ENCODE measurements at places on chromosomes 6 and 20.
A peak's percentile ranks its signal among the peaks of the same experiment; 100 is the strongest.

- DNase-seq = no peak
Measured at GRCh38 chr6:169081248-169081647, 172.4 kb downstream of the THBS2 start.

DNA sequence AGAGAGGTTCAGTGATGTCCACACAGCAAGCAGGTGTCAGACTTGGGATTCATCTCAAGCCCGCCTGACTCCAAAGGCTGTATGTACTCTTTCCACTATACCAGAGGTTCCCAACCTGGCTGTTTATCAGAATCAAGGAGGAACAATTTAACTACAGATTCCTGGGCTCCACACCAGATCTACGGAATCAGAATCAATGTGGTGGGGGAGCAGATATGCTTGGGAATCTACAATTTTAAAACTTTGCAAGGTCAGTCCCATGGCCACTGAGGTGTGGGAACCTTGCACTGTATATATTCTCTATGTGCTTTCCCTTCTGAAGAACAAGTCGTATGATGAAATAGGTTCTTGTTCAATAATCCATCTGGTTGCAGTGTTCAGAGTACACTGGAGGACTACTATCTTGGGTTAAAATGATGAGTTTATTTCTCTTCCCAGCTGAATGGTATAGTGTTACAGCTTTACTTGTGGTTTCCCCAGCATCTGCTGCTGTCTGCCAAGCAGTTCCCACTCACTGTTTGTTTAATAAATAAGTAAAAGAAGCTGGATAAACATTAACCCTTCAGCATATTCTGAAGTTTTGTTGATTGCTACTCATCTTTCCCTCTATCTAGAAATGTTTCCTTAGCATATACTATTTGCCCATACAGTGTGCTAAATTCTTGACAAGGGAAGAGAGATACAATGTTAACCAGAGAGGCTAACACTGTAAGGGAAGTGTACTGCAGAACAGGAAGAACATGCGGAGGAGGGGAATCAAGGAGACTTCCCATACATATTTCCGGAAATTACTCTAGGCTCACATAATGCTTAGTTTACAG, 9.9 kb downstream of the TTI1 start:
- no peak for DNase-seq

DNA sequence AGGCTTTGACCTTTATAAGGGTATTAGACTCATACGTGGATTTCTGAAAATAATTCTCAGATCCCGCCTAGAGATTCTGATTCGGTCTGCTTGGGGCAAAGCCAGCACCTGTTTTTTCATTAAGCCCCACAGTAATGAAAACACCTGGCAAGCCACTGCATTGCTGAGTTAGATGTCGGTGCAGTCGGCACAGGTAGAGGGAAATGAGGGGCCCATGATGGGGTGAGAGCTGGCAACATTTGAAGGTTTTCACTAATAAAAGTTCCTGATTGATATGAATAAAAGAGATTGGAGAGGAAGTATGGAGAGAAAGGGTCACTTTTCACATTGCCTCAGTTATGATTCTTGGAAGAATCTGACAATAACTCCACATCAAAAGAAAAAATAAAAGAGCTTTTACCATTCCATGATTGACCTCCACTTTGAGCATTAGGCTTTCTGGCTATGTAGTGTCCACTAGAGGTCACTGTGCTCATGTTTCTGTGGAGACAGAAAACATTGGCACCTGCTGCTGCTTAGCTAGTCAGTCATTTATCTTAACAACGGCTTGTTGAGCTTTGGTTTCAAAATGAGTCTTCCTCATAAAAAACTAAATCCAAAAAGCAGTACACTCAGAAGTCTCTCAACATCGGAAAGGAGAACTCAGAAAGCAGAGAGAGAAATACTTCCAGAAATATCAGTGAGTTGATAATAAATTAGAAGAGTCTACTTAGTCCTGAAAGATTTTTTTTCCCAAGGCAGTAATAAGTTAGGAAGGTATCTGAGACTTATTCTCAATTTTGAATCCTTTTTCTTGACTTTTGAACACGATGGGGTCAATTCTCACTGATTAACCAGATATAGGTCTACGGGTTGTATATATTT, 53.3 kb upstream of the KLHL31 start:
- DNase-seq = peak; percentile 56

DNA sequence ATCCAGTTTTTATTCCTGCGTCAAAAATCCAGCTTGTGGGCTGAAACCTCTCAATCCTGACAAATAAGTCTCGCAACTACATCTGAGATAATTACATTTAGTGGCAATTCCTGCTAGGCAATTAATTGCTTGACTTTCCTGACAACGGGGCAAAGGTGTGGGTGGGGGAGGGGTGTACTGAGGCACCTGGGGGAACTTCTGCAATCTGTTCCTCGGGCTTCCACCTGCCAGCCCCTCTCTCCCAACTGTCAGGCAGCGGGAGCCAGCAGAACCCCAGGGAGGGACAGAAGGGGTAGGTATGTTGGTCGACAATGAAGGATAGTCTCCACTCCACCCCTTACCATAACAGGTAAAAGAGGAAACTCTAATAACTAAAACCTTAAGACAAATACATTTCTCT, 6.8 kb downstream of the C6orf52 start:
- DNase-seq = no peak

- DNase-seq = no peak
Measured at GRCh38 chr6:81906709-81907204, 154.3 kb upstream of the TENT5A start.

- DNase-seq = no peak
Measured at GRCh38 chr20:57689745-57690481, 19.9 kb downstream of the PMEPA1 start.

GRCh38 chr6:33455051-33455450, 675 bp downstream of the ZBTB9 start:
- no peak for DNase-seq

GRCh38 chr6:108526739-108527174, 34.0 kb upstream of the FOXO3 start:
- no peak for DNase-seq

- DNase-seq = peak; percentile 72
Measured at GRCh38 chr6:75993236-75994162, 79.0 kb downstream of the IMPG1 start.

- no peak for DNase-seq
Measured at GRCh38 chr20:3121955-3122610, 37.6 kb upstream of the AVP start.

- no peak for DNase-seq
Measured at GRCh38 chr20:44032583-44033331, 118.1 kb downstream of the TOX2 start.

- no peak for DNase-seq
Measured at GRCh38 chr20:4065391-4065844, 50.1 kb upstream of the RNF24 start.

DNA sequence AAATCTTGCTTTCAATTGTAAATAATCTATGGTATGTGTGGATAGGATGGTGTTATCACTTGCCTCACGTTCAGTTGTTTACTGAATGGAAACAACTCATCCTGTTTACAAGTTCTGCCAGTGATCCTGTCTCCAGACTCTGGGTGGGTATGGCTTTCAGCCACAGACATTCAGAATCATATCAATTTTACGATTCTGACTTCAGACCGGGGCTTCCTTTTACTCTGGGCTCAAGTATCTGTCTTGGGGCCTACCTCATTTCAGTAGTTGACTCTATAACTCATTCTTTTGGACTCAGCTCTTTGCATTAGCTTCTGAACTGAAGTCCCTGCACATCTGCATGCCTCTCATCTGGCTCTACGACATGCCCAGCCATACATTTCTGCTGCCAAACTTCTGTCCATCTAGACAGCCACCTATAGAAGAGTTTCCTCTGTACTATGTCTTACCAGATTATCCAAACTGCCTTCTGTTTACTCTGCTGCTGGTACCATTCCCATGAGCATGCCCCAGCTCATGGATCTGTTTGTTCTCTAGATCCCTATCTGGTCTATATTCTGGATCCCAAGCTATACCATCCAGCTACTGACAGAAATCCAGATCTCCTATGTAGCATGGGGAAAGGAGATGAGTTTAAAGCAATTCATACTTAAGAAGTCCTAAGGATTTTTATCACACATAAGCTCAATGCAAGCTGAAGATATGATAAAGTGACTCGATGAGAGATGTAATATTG, 34.3 kb downstream of the FYN start:
- DNase-seq = no peak

DNA sequence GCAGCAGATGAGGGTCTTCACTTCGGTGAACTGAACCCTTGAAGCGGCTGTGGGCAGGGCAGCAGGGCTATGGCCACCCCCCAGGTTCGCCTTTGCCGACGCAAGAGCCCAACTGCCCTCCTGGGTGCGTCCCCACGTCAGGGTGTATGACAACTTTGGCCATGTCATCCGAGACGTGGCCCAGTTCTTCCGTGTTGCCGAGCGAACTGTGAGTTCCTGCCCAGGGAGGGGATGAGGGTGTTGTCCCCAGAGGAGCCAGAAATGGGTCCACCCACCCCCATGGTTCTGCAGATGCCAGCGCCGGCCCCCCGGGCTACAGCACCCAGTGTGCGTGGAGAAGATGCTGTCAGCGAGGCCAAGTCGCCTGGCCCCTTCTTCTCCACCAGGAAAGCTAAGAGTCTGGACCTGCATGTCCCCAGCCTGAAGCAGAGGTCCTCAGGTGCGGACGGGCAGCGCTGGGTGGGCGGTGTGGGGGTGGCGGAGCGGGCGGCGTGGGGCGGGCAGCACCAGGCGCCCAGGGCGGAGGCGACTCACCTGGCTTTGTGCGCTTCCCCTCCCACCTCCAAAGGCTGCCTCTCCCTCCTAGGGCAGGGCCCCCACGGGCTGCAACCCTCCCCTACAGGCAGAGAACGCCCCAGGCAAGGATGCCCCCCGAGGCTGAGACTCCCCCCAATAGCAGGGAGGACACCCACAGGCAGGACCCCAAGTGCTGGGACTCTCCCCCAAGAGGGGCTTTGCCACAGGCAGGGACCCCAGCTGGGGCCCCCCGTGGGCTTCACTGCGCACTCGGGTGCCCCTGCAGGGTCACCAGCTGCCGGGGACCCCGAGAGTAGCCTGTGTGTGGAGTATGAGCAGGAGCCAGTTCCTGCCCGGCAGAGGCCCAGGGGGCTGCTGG, 6.2 kb upstream of the TNFRSF6B start:
- DNase-seq = no peak

GRCh38 chr20:32581839-32582658, 3.1 kb downstream of the NOL4L start:
- no peak for DNase-seq

DNA sequence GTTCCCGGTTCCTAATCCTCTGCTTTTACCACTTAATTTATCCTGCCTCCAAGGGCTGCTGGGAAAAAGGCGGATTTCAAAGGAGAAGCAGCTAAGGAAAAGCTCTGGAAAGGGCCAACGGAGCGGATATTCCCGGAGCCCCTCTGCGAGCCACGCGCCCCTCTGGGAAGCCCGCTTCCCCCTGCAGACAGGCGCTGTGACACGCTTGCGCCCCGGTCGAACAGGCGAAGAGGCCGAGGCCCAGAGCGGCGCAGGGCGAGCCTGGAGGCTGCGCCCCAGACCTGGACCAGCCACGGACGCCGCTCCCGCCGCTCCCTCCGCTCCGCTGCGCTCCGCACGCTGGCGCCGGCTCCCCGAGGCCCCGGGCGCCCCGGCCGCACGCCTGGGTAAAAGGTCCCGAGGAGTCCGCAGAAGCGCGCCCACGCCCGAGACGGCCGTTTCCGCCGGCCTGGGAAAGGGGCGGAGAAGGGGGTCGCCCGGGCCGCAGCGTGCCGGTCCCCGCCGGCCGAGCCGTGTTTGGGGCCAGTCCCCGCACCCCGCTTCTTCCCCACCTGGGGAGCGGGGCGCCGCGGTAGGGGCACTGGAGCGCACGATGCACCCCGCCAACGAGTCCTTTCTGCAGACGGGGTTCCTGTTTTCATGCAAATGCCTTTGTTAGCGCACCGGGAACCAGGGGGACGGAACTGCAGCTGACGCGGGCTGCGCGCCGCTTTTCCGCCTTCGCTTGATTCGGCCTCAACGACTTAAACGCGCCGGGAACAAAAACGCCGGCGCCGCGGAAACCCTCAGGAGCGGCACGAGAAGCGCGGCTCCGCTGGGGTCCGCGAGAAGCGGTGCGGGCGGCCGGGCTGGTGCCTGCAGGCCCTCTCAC, 91.9 kb upstream of the SIRPA start:
- DNase-seq = peak; percentile 63

GRCh38 chr20:19185083-19185482, 27.4 kb upstream of the SLC24A3 start:
- DNase-seq = no peak

GRCh38 chr20:8166730-8167129, 34.7 kb downstream of the PLCB1 start:
- DNase-seq = no peak

DNA sequence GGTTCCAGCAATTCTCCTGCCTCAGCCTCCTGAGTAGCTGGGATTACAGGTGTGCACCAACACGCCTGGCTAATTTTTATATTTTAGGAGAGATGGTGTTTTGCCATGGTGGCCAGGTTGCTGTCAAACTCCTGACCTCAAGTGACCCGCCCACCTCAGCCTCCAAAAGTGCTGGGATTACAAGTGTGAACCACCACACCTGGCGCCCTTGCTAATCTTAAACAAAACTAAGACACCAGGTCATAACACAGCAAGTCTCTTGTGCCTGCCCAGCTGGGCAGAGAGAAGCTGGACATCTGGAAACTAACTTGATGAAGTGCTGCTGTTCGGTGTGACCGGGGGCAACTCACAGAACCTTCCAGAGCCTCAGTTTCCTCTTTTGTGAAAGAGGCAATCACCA, 68.0 kb downstream of the PPP1R3G start:
- no peak for DNase-seq

All from trophoblast cell (in vitro differentiated cells and primary cell).